ENCODE measurements at places on chromosomes 7 and 10.

- DNase-seq: no peak
Measured at GRCh38 chr7:130951303-130951975, 217.4 kb upstream of the KLF14 start.

- no peak for DNase-seq
Measured at GRCh38 chr10:68049289-68050078, 25.6 kb downstream of the HERC4 start.

GRCh38 chr10:95289003-95289920 is 1.5 kb downstream of the PDLIM1 start:
- no peak for DNase-seq

GRCh38 chr10:32004161-32004591 is 52.0 kb downstream of the KIF5B start:
- DNase-seq: no peak

GRCh38 chr7:97845622-97846203 is 26.5 kb downstream of the ASNS start:
- no peak for DNase-seq

DNA sequence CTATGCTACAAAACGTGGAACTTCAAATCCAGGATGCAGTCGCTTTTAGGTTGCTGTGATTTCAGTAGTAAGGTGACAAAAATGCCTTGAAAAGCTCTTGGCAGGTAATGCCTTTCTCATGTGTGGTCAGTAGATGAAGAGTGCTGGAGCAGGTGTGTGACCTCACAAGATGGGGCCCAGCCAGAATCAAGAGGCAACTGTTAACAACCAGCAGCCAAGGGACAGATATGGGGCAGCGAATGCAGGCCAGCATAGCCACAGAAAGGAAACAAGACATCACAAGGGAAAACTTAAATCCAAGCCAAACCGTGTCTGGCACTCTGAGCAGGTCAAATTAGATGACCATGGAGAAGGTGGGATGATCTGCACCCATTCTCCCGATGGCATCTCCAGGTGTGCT is 12.3 kb downstream of the HUS1 start:
- no peak for DNase-seq

GRCh38 chr7:46880508-46881196 is 701.3 kb downstream of the TNS3 start:
- DNase-seq: no peak

GRCh38 chr7:2248984-2249694 is 7.1 kb downstream of the NUDT1 start:
- no peak for DNase-seq

DNA sequence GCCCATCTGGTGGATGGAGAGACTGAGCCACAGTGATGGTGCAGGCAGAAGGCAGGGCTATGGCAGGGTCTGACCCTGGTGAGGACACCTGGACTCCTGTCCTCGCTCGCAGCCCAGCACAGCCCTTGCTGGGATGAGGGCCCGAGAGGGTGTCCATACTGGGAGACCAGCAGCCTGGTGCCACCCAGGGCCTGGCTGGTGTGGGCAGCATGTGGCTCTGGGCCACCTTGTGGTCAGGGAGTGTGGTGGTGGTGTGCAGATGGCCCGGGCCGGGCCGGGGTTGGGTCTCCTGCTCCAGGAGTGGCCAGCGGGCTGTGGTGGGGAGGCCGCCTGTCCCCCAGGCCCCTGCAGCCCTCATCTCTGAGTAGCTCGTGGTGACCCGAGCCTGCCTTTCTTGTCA is 14.9 kb downstream of the ADCY1 start:
- no peak for DNase-seq

GRCh38 chr7:29764227-29764626 is 42.1 kb upstream of the WIPF3 start:
- DNase-seq: no peak

GRCh38 chr7:17312641-17313040 is 14.2 kb downstream of the AHR start:
- DNase-seq: no peak

- no peak for DNase-seq
Measured at GRCh38 chr10:7403620-7404019, 7.2 kb downstream of the SFMBT2 start.

- no peak for DNase-seq
Measured at GRCh38 chr10:112721080-112721698, 228.9 kb upstream of the TCF7L2 start.

- DNase-seq: no peak
Measured at GRCh38 chr10:79285315-79286197, 61.7 kb upstream of the PPIF start.

DNA sequence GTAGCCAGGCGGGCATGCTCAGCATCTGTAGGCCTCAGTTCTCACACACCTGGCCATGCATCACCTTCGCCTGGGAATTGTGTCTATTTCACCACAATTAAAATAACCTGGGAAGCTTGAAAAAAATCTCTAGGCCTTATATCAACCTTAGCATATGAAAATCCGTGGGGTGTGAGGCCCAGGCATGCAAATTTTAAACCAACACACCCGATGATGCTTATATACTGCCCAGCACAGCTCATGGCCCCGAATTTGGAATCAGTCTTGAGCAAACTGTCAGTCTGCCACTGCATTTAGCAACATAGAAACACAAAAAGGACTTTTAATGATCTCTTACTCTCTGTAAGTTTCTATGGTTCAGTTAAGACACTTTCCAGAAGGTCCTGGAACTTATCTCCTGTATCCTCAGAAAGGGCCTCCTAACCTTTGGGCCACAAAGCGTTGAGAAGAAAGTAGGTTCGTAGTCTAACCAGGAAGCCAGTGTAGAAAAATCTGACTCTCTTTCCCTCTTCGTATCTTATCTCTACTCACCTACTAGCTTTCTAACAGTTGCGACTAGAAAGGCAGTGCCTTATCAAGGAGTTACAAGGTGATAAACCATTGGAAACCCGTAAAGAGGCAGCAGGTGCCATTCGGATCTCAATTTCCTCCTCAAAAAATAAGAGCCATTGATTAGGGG is 12.0 kb upstream of the DMBT1 start:
- DNase-seq: no peak
